NCI-H526 (cell line): ENCODE measurements at places on chromosomes 5 and 9.

DNA sequence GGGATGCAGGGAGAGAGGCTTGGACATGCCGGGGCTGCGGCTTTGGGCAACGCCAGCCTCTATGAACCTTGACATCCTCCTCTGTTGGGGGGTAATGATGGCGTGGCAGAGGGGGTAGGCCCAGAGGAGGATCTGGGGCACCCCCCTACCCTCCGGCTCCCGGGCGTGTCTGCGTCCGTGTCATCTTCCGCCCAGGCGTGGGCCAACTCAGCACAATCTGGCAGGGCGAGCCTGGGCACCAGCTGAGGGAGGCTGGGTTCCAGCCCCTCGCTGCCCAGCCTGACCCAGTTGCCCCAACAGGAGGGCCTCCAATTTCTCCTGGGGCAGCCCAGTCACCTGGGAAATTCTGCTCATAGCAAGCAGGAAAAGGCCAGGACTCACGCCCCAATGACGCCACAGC, 62.9 kb upstream of the IL17B start:
- no peak for DNase-seq

- DNase-seq: no peak
These were observed 559.3 kb downstream of the CCDC171 start for GRCh38 chr9:16112116-16112515.

- no peak for DNase-seq
These were observed 348.4 kb downstream of the BRINP1 start for GRCh38 chr9:119020730-119021333.

GRCh38 chr5:37836235-37836591, 3.6 kb downstream of the GDNF start:
- peak; percentile 36 for DNase-seq

GRCh38 chr5:31963358-31964006, 210.6 kb downstream of the GOLPH3 start:
- no peak for DNase-seq

DNA sequence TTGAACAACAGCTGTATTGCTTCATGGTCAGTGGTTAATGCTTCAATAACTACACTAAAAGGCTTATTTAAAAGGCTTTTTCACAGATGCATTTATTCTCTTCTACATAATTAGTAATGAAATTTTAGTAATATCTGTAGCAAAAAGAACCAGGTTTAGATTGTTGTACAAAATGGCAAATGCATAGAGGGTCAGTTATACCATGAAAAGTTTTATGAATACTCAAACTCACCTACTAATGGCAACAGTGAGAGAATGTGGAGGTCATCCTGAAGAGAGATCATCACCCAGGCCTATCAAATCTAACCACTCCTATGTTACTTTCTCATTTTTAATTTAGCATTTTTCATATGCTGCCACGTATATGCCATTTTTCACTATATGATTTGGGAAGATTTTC, 444.3 kb upstream of the CDH9 start:
- no peak for DNase-seq

DNA sequence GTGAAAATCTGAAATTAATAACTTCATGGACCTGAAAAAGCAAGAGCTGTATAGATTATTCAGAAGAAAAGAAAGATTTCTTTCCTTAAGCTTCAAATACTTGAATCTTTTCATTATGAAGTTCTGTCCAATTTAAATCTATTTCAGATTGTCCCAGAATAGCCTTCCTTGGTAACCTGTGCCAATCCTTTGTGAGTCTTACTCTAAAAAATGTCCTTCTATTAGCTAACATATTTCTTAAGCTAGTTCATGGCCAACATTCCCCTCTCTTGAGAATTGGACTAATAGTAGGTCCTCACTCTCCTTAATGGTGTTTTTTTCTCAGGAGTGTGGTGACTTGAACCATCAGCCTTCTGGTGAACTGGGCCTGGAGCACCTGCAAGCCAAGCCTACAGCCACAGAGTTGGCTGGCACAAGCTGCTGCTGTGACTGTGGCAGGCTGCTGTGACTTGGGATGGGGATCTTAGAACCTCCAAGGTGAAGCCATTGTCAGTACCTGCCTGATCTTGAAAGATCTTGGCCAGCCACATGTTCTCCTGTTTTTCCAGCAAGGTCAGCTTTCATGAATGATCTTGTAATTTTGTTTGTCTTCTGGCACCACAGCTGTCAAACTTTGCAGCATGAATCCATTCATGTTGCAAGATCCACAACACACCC, 262.6 kb upstream of the MAP3K1 start:
- no peak for DNase-seq

GRCh38 chr5:40027400-40027799, 602.6 kb upstream of the DAB2 start:
- no peak for DNase-seq

- peak; percentile 97 for DNase-seq
These were observed at the start of gene PLPP6 for GRCh38 chr9:4662108-4662988. PLPP6 (plus strand) TSS chr9:4662294; CDS start chr9:4662376, 82 bp downstream.

DNA sequence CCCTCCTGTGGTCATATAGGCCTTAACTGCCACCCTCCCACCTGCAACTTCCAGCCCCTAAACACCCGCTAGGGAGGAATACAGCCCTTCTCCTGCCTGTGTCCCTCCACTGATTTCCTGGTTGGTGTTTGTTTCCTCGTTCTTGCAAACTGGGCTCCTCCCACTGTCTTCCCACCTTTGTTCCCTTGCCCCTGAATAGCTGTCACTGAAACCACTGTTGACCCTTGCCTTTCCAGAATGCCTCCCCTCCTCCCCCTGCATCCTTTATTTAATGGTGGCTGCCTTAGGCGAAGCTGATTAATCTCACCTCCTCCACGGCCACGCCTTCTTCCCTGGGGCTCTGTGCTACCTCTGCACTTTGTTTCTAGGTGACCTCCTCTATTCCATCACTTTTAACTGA, 626.7 kb downstream of the BNC2 start:
- DNase-seq: no peak

- peak; percentile 43 for DNase-seq
These were observed 83.7 kb downstream of the PCSK5 start for GRCh38 chr9:75974016-75974766.

- no peak for DNase-seq
These were observed 475.2 kb upstream of the CDH18 start for GRCh38 chr5:20463206-20463605.

- no peak for DNase-seq
These were observed 79.9 kb upstream of the CPEB4 start for GRCh38 chr5:173808079-173808808.

DNA sequence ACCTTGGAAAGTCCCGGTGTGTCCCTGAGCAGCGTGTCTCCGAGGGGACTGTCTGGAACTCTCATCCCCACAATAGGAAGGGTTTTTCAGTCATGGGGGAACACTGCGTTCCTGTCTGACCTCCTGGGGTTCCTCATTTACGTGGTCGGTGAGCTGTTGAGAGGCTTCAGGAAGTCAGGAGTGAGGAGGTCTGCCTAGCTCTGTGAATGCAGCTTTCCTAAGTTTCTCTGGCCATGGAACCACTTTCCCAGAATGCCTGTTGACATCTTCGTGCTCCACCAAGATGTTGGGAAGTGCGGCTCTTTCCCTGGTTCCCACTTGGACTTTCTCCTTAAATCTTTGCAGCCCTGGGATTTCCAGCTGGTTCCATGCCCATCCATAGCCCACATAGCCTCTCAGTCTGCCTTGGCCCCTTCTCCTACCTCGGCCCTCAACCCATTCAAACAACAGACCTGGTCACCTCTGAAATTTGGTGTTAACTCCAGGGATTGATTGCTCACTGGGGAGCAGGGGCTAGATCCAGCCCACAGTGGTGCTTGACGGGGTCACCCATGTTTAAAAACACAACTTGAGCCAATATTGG, 27.2 kb downstream of the PSAT1 start:
- no peak for DNase-seq

GRCh38 chr9:31847963-31848362, 536.5 kb upstream of the ACO1 start:
- DNase-seq: no peak

GRCh38 chr5:160497878-160498277, 76.2 kb downstream of the PTTG1 start:
- DNase-seq: no peak

GRCh38 chr5:4258170-4258569, 662.5 kb downstream of the IRX1 start:
- no peak for DNase-seq

GRCh38 chr9:77997611-77998284, 33.9 kb downstream of the GNAQ start:
- peak; percentile 62 for DNase-seq

GRCh38 chr5:4989118-4989517, 151.0 kb upstream of the ADAMTS16 start:
- DNase-seq: no peak

GRCh38 chr5:172871536-172871935, 37.5 kb downstream of the ERGIC1 start:
- DNase-seq: no peak

- DNase-seq: peak; percentile 47
These were observed 11.0 kb downstream of the CCDC152 start for GRCh38 chr5:42767491-42768105.

DNA sequence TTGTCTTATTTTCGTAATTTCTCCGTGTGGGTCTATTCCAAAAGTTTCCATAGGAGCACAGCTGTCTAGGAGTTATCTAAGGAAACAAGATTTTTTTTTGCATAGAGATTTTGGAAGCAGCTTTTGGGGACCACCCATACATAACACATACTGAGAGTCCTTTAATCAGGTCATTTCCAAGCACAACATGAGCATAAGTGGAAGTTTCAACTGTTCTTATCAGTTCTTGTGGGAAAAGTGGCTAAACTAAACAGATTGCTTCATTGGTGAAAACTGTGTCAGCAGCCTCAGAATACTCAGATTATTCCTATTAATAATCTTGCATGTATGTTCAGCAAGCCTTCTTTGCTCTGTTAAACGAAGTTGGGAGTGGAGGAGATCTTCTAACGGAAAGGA, 153.6 kb upstream of the TYRP1 start:
- DNase-seq: no peak

GRCh38 chr5:65113771-65114170, 345.0 kb downstream of the CWC27 start:
- DNase-seq: no peak

DNA sequence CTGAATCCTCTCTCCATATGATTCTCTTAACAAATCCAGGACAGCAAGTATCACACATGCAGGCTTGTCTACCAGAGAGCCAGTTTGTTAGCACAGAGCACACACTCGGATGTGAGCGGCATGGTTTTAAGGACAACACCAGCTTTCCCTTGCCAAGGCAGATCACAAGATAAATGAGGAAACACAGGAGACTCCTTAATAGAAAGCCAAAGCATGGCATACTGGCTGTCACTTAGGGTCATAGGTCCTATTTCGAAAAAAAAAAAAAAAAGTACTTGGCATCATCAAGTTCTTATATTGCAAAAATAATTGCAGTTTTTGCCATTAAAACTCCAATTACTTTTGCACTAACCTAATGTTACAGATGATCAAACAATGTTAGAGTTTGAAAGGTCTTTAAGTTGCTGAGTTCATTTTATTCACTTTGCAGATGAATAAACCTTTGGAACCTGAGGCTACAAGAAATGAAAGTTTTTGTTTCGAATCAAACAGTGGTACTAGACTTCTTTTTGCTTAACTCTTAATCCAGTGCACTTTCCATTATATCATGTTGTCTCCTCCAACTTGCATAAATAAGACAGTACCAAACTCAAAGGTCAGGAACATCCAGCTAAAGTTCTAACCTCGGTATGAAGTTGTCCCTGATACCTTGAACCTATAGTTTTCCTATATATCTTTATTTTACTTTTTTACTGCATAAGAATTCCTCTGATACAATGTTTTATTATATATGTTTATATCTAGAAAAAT, 138.5 kb downstream of the MPDZ start:
- DNase-seq: no peak

DNA sequence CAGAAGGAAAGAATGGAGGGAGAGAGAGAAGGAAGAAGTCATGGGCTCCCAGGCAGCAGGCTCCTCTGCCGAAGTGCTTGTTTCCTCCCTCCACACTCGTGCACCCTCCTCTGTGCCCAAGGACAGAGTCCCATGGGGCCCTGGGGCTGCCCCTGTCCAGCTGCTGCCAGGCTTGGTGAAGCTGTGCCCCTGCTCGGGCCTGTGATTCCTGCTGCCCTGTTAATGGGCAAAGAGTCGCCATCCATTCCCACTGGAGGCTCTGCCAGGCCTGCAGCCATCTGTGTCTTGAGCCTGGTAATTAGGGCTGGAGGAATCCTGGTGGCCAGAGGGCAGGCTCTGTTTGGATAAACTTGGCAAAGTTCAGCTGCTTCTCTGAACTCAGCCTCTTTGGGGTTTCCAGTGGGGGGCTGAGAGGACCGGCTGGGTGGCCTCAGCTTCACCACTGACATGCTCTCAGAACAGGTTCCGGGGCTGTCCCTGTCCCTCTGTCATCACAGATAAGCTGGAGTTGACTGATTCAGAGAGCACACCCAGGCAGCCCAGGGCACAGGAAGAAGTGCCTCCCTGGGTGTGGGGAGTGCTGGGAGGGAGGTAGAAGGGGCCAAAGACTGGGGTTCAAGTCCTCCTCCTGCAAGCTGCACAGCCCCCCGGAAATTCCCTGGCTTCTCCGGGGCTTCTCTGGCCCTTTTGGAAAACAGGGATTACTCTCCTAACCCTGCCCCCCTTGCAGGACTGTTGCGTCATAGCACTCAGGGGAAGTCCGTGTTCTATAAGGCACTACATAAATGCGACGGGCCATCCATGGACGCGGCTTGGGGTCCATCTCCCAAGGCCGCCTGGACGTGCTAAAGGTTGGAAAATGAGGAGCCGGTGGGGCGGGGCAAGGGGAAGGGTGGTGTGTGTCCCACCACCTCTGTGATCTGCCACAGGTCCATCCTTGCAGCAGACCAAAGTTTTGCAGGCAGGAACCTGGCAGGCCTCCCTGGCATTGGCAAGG, 154.8 kb downstream of the PAX5 start:
- DNase-seq: no peak

DNA sequence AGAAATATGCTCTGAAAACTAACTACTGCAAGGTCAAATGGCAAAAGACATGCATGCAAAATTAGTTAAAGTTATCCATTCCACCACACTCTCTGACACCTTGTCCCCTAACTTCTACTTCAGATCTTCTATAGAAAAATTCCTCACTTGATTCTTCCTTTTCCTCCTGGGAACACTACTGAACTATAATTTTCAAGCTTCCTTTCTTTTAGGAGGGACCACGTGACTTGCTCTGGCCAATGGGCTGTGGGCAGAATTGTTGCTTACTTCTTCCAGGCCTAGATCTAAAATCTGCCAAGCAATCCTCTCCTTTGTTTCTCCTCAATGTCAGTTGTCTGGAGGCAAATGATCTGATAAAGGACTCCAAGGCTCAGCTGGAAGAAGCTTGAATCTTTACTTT, 441.0 kb downstream of the CDK5RAP2 start:
- DNase-seq: no peak

GRCh38 chr5:17154211-17154996, 63.0 kb upstream of the BASP1 start:
- no peak for DNase-seq

- DNase-seq: no peak
These were observed 98.9 kb downstream of the MAP1B start for GRCh38 chr5:72206160-72206559.

DNA sequence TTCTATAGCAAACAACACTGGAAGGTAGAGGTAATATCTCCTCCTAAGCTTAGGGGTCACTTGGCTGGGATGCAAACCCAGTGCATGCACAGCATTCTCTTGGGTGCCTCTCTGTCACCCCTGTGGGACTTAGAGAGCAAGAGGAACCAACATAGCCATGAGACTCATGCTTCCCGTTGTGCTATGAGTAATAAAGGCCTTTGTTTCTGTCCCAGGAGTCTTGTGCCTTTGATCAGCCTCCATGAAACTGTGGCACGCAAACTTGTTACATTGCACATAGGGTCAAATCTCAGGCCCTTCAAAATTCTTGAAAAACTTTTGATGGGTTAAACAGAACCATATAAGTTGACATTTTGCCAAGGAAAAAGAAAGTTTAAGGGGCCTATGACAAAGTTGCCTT, 272.8 kb downstream of the TAF11L14 start:
- DNase-seq: no peak

GRCh38 chr5:127342364-127342763, 51.8 kb downstream of the MEGF10 start:
- DNase-seq: no peak
